ENCODE measurements at places on chromosomes 6 and 20. TPM values are rescaled to one million over a fixed set of nuclear protein-coding genes. Genes with fewer than 3 reads are reported as not detected.

MOCS3 gene
- 3.6 TPM for total RNA-seq

BCAS1 gene
- total RNA-seq: not detected

NKX2-2 gene
- total RNA-seq: not detected

NHSL1 gene
- 66.9 TPM for total RNA-seq

SGK2 gene
- total RNA-seq: 0.35 TPM

SEMG1 gene
- not detected for total RNA-seq

KCNS1 gene
- total RNA-seq: 0.23 TPM

BMP2 gene
- total RNA-seq: 11.1 TPM

BRD2 gene
- 187 TPM for total RNA-seq

RIPOR2 gene
- total RNA-seq: not detected

IP6K3 gene
- total RNA-seq: not detected

GRCh38 chr6:100461278-100461916 is 3.3 kb downstream of the SIM1 start:
- no peak overlapping the region for H3K27ac ChIP-seq
- no peaks in the 10 kb centered on the region for H3K36me3 ChIP-seq
- peak; percentile 68 for DNase-seq
- H3K4me3 ChIP-seq: no peak overlapping the region
- peaks cover 81% of the 10 kb centered on the region for H3K27me3 ChIP-seq
- peaks cover 21% of the 10 kb centered on the region for H3K4me1 ChIP-seq

DNA sequence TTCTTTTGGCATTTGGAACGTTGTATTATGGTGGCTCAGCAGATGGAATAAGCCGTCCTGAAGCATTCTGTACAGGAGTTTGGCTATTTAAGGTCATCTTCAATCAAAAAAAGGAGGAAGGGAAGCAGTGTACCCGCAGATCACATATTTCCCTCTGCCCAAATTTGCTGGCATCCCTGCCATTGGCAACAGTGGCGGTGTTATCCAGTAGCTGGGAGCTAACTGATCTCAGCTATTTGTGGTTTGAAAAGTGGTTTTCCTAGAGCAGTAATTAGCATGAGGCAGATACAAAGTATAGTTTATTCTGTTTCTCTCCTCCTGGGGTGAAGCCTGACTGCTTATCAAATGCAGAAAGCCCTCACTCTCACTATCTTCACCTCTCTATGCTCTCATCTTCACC is 576.8 kb downstream of the QKI start:
- H3K27ac ChIP-seq: no peak overlapping the region
- no peaks in the 10 kb centered on the region for H3K36me3 ChIP-seq
- H3K27me3 ChIP-seq: no peaks in the 10 kb centered on the region
- no peak overlapping the region for H3K4me3 ChIP-seq
- DNase-seq: no peak

- H3K27me3 ChIP-seq: no peaks in the 10 kb centered on the region
- DNase-seq: no peak
- no peaks in the 10 kb centered on the region for H3K36me3 ChIP-seq
These were observed 29.8 kb upstream of the GMDS start for GRCh38 chr6:2274981-2275891.

GRCh38 chr6:153840039-153840850 is 198.8 kb upstream of the OPRM1 start:
- DNase-seq: no peak
- no peak overlapping the region for H3K27ac ChIP-seq
- no peaks in the 10 kb centered on the region for H3K4me1 ChIP-seq
- H3K27me3 ChIP-seq: no peaks in the 10 kb centered on the region
- no peaks in the 10 kb centered on the region for H3K36me3 ChIP-seq

DNA sequence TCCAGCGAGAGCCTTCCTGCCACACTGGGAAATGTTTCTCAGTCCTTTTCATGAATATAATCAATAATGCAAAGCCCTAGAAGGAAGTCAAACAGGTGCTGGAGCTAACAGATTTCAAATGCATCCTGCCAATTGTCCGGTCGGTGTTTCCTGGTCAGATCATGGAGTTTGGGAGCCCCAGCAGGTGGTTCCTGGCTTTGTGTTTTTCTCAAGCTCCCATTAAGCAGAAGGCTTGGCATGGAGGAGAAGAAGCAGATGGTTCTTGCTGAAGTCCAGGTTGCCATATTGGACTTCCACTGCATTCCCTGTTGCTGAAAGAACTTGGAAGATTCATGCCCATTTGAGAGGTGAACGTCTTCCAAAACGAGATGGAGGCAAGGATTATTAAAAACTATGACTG is 68.6 kb downstream of the GFOD1 start:
- H3K36me3 ChIP-seq: no peaks in the 10 kb centered on the region
- H3K27ac ChIP-seq: no peak overlapping the region
- DNase-seq: peak; percentile 90
- peaks cover 44% of the 10 kb centered on the region for H3K4me1 ChIP-seq
- no peak overlapping the region for H3K4me3 ChIP-seq

DNA sequence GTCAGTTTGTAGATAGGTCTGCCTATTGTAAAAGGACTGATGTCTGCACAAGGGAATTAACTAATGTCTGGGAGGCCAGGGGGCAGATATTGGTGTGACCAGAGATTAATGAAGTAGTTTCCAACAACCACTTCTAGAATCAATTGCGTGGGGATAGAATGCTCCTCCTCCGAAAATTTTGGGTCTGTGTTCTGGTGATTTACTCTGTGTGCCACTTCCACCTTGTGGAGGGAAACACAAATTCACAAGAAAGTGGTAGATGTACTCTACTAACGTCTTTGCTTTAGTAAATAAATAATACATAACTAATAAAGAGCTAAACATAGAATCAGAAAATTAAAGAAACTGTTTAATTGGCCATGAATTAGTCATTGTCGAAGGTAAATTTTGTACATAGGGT is 25.5 kb downstream of the TMEM14A start:
- peaks cover 29% of the 10 kb centered on the region for H3K27me3 ChIP-seq
- DNase-seq: no peak
- no peak overlapping the region for H3K27ac ChIP-seq
- no peak overlapping the region for H3K4me3 ChIP-seq

GRCh38 chr6:157905590-157906342 is 75.9 kb upstream of the SYNJ2 start:
- H3K27me3 ChIP-seq: no peaks in the 10 kb centered on the region
- H3K36me3 ChIP-seq: peaks cover 19% of the 10 kb centered on the region
- no peaks in the 10 kb centered on the region for H3K4me1 ChIP-seq

GRCh38 chr6:36804563-36804962 is 34.7 kb downstream of the CPNE5 start:
- no peak overlapping the region for H3K4me3 ChIP-seq
- DNase-seq: no peak
- peaks cover 5% of the 10 kb centered on the region for H3K4me1 ChIP-seq
- H3K36me3 ChIP-seq: peaks cover 5% of the 10 kb centered on the region
- no peak overlapping the region for H3K27ac ChIP-seq

DNA sequence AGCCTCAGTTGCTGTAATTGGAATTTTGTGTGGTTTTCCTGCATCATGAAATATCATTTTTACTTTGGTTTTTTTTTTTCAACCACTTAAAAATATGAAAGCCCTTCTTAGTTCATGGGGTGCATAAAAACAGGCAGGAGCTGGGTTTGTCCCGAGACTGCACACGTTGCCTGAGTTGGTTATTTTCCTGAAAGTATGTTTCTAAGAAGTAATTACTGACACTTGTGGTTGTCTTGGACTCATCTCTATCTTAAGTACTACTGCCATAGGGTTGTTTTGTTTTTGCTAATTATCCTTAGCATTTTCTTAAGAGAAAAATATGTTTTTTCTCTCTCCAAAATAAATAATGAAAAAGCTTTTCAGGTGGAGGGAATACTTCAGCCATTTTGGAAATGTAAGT is 40.1 kb downstream of the FAM120B start:
- H3K27ac ChIP-seq: no peak overlapping the region
- peaks cover 3% of the 10 kb centered on the region for H3K36me3 ChIP-seq
- H3K27me3 ChIP-seq: no peaks in the 10 kb centered on the region
- peaks cover 17% of the 10 kb centered on the region for H3K4me1 ChIP-seq
- DNase-seq: no peak
